ENCODE measurements at places on chromosomes 4 and X.

DNA sequence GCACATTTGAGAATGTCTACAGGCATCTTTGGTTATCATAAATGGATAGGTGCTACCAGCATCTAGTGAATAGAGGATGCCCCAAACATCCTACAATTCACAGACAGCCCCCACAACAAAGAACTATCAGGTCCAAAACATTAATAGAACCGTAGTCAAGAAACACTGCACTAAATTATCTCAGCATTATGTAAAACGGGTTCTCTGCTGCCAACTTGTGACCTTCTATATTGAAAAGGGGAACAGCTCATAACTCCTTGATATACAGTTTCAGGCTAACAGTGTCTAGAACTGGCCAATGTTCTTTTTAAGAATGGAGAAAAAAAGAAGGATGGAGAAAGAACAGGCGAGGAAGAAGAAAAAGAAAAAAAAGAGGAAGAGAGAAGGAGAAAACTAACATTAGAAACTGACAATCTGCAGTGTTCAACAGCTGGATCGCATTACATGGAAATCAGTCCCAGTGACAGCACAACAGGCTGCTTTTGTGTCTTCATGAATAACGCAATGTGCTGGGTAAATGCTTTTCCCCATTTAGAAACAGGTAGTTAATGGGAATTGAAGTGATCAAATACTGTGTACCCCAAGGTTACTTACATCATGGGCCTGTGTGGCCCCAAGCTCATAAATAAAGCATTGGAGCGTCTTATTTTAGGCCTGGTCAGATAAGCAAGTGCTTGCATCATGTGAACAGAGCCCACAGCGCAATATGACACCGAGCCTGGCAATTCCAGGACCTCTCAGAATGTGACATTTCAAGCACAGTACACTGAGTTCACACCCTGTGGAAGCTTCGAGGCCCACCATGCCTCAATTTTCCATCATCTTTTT, 339.5 kb downstream of the DHX15 start:
- DNase-seq = peak; percentile 3

- DNase-seq = peak; percentile 19
Measured at GRCh38 chrX:23699636-23700194, 32.4 kb downstream of the PRDX4 start.

- DNase-seq = peak; percentile 84
Measured at GRCh38 chr4:118224243-118224829, 128.5 kb downstream of the PRSS12 start.

- no peak for DNase-seq
Measured at GRCh38 chr4:124526769-124527168, 185.8 kb downstream of the ANKRD50 start.

DNA sequence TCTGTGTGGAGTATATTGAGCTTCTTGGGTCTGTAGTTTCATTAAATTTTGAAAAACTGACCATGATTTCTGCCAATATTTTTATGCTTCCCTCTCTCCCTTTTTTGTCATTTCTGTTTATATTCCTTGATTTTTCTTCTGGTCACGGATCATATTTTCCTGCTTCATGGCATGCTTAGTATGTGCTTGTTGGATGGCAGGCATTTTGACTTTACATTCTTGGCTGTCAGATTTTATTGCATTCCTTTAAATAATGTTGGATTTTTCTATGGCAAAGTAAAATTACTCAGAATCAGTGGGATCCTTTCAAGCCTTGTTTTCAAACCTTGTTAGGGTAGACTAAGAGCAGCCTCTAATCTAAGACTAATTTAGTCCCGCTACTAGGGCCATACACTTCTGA, 531.8 kb downstream of the IL15 start:
- peak; percentile 6 for DNase-seq

GRCh38 chr4:93373893-93374860, 454.4 kb upstream of the ATOH1 start:
- DNase-seq = no peak

- DNase-seq = no peak
Measured at GRCh38 chr4:145587088-145587754, 32.0 kb upstream of the MMAA start.

GRCh38 chrX:32533848-32534247, 677.5 kb downstream of the DMD start:
- DNase-seq = no peak

DNA sequence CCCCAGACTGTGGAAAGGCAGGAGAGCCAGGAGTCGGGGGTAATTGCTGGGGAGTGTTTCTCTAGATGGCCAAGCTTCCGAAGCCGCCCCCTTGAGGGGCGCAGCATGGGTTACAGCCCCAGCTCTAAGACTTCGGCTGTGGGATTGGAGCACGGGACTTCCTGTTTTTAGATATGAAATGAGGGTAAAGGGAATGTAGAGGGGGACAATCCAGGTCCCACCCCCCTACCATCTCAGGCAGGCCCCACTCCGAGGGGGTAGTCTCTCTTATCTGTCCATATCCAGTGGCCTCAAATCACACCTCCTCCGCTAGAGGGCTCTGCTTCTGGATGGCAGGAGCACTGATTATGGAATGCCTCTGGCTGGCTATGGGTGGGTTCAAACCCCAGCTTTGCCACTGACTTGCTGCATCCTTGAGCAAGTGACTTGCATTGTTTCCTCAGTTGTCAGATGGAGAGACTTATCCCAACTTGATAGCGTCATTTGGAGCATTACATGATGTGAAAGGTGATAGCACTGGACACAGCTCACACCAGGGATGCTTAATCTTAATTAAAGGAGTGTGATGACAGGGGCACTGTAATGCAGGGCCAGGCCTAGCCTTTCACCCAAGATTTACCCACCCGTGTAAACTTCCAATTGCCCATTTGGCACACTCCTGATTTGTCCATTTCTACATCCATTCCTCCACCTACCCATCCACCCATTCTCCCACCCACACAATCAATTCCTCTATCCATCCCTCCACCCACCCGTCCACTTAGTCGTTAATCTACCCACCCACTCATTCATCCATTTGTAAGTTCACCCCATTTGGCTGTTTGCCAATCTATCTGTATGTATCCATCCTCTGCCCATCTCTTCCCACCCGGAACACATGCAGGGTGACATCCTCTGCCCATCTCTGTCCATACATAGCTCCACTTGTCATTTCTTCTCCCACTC, 848 bp upstream of the KCND1 start:
- DNase-seq = peak; percentile 50

DNA sequence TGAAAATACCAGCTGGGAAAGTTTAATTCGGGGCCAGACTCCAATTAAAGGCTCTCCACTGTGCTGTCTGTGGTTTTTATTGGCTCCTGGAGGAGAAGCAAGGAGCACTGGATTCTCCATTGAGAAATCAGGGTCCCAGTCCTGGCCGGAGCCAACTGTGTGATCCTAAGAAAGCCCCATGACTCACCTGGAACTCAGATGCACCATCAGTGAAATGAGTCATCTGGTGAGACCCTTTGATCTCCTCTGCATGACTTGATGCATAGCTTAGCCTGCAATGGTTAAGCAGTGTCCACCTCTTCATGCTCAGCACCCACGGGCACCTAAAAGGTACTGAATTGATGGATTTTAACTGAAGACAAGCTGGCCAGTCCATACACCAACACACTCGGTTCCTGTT, 119.2 kb upstream of the VCX3B start:
- no peak for DNase-seq

- DNase-seq = peak; percentile 64
Measured at GRCh38 chrX:110741213-110741796, 54.3 kb downstream of the CHRDL1 start.

DNA sequence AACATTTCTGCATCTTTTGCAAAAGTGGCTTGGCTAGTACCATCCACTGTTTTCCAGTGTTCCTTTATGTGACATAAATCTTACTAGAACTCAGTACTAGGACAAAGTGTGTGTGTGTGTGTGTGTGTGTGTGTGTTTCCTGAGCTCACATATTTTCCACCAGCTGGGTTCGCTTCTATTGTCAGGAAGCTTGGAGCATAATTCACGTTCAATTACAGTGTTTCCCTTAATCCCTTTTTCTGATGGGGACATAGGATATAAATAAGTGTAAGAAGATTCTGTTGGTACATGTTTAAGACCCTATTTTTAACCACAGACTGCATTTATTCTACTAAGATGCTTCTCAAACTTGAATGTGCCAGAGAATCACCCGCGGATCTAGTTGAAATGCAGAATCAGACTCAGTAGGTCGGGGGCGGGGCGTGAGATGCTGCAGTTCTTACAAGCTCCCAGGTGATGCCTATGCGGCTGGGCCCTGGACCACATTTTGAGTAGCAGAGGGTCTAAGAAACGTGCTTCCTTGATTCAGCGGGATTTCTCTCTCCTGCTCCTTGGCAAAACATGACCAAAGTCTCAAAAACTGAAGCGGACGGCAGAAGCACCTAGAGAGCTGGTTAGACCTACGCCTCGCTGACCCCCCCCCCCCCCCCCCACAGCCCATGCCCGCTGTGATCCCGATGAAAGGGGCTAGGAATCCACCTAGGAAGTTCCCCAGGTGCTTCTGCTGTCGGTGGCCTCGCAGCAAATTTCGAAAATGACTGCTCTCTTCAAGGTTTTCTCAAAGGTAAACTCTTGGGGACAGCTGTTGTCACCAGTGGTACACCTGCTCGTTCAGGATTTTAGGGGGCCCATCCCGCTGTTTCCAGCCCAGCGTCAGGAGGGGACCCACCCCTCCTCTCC, 797 bp downstream of the CD99L2 start:
- DNase-seq = peak; percentile 22

DNA sequence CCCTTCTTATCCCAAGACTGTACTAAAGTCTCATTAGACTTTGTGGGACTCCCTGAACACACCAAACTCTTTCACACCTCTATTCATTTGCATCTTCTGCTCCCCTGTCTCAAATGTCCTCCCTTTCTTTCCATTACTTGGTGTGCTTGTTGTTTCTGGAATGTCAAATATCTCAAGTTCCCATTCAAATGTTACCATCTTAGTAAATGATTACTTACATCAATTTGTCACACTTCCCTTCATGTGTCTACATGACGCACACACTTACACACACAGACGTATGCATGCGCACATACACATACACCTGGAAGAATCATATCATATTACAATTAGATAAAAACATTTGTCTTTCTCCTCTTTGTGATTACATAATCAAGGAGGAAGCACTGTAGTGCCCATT, 210.8 kb upstream of the TEX13C start:
- no peak for DNase-seq

GRCh38 chr4:174435974-174436373, 86.3 kb downstream of the HPGD start:
- DNase-seq = no peak

- peak; percentile 18 for DNase-seq
Measured at GRCh38 chrX:69503782-69504625, at the start of gene NALF2. TSS of gene NALF2 (plus strand) at chrX:69504326. CDS start at chrX:69505283, 957 bp downstream.

GRCh38 chr4:158444621-158445020, 77.1 kb upstream of the RXFP1 start:
- no peak for DNase-seq

- no peak for DNase-seq
Measured at GRCh38 chr4:87283151-87283550, 39.5 kb downstream of the HSD17B13 start.

GRCh38 chr4:165464813-165465381, 86.1 kb downstream of the CPE start:
- DNase-seq = peak; percentile 80

- DNase-seq = no peak
Measured at GRCh38 chrX:104968241-104968640, 252.3 kb downstream of the TEX13A start.

DNA sequence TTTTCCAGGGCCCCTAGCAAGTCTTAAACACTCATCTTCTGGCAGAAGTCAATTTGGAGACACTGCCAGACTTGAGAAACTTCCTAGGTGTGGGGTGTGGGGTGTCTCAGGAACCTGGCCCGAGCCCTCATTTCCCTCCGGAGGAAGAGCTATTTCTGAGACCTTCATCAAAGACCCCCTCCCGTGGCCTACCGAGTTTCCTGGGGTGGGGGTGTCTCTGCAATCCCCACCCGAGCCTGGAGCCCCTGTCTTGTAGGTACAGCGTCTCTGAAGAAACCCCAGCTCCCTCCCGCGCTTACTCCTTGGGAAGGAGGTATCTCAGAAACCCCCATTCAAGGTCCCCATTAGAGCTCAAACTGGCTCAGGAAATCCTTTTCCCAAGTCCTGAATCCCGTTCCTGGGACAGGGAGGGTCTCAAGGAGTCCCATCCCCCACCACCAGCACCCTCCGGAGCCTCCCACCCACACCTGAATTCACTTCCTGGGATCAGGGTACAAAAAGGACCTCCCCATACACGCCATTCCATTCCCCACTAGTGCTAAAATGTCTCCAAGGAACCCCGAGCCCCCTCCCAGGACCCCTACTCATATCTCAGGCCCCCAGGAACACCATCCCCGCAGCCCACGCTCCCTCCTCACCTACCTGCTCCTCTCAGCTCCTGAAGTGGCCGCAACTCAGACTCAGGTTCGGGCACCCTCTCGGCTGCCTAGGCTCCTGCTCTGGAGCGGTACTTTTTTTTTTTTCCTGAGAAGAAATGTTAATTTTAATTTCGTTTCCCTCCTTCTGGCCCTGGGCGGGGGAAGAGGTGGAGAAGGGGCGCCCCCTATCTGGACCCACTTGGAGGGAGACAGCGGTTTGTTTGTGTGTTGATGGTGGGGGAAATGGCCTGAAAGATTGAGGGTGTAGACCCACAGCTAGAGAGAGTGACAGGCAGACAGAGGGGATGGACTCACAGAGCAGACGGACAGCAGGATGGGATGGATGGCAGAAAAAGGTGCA, 1.1 kb downstream of the SLC38A5 start:
- no peak for DNase-seq

- DNase-seq = no peak
Measured at GRCh38 chr4:121108557-121108956, 36.2 kb upstream of the NDNF start.

DNA sequence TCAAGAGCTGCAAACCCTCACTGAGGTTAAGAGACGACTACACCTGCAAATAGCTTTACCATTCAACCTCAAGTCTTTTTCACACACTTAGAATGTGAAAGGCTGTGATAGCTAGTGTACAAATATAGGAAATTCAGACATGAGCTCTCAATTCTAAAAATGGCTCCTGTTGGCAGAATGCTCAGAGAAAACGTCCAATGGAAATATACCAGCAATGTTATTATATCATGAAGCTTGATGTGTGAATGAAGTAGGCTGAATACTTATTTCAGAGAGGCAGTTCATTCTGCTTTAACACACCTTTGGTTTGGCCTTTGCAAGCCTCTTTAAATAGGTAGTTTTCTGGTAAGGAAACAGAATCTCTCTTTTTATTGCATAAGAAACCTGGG, 227.6 kb downstream of the ADAMTS3 start:
- no peak for DNase-seq

DNA sequence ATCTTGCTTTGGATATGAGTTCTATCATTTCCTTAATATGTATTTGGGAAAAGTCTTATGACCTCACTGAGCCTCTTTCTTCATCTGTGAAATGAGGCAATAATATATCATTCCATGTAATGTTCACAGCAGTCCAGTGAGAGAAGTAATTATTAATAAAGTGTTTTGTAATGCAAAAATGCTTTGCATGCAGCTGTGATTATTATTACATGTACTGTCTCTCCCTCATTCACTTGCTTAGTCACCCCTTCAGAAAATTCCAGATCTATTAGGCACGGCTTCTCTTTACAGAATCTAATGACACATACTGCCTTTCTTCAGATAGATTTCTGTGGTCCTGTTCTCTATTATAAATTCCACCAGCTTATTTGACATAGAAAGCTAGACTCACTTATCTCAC, 53.5 kb upstream of the FGF13 start:
- DNase-seq = peak; percentile 53
